ENCODE measurements at places on chromosomes 12 and 14. TPM values are rescaled to one million over a fixed set of nuclear protein-coding genes. Genes with fewer than 3 reads are reported as not detected.

The ERBB3 gene
- 49.2 TPM for total RNA-seq

DNA sequence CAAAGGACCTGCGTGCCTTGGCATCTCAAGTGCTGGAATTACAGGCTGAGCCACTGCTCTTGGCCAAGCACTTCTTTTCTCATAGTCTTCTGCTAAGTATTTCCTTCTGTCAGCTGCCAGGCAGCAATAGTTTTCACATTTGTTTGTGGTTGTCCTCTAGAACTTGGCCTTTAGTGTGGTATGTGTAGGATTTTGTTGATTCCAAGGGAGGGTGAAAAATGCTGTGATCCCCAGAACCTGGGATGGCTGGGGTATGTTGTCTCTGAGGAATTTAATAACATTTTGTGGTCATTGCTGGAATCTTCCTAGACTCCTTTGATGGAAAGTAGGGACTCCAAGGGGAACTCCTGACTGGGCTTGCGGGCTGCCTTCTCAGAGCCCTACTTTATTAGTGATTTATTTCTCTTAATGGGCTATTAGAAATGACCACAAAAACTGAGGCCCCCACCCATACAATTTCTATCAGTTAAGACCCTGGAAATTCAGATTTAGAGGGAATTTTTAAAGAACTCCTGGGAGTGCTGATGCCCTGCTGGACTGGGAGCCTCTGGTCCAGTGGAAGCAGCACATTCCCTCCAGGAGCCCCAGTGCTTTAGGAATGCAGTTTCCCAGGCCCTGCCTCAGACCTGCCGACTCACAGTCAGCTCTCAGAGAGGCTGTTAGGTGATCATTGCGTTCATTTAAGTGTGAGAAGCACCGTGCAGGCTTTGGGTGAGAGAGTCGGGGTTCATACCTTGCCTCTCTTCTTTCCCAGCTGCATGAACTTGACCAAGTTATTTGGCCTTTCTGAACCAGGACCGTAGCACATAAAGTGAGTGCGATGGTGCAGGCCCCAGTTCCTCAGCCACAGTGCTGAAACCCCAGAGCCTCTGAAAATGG, 22.7 kb downstream of the TRAF3 start:
- H3K4me3 ChIP-seq, result no peak overlapping the region
- no peaks in the 10 kb centered on the region for H3K36me3 ChIP-seq
- H3K27me3 ChIP-seq, result no peaks in the 10 kb centered on the region
- no peak for DNase-seq
- H3K27ac ChIP-seq, result no peak overlapping the region

DNA sequence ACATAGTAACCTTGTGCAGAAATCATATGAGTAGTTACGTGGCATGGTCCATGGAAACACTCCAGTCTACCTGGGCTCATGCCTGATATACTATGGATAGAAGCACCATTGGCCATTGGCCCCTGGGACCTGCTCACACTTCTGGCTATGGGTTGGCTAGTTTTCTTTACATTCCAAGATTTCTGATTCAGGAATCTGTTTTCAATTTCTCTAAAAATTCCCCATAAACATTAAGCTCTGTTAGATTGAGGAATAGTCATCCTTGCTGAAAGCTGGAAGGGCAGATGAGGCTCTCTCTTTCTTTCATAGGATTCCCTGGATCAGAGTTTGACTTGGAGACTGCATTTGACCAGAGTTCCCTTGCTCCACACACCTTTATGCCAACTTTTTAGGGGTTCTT, 37.3 kb upstream of the RAP1B start:
- no peak overlapping the region for H3K4me3 ChIP-seq
- DNase-seq, result no peak
- H3K36me3 ChIP-seq, result no peaks in the 10 kb centered on the region
- no peak overlapping the region for H3K27ac ChIP-seq
- H3K27me3 ChIP-seq, result no peaks in the 10 kb centered on the region

- peaks cover 28% of the 10 kb centered on the region for H3K4me1 ChIP-seq
- H3K36me3 ChIP-seq, result peaks cover 3% of the 10 kb centered on the region
- H3K27ac ChIP-seq, result peak overlapping the region; percentile 83
- H3K27me3 ChIP-seq, result no peaks in the 10 kb centered on the region
- DNase-seq, result no peak
Observed at GRCh38 chr14:101721951-101722661, 39.4 kb upstream of the PPP2R5C start.

DNA sequence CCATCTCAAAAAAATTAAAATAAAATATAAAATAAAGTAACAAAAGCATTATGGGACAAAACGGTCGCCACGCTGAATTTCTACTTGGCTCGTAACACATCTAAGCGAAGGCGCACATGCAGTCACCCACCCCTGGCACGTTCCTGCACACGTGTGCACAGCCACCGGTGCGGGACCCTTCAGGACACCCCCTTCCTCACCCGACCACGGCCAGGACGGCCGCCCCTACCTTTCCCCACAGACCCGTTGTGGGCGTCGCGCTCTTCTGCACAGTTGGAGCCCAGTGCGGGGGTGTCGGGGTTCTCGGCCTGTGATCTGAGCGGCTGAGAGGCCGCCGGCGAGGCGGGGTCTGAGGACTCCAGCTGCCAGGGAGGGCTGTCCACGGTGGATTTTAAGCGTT, 44.4 kb upstream of the GPR68 start:
- no peak for DNase-seq
- H3K27ac ChIP-seq, result no peak overlapping the region
- H3K4me1 ChIP-seq, result no peaks in the 10 kb centered on the region
- peaks cover 66% of the 10 kb centered on the region for H3K36me3 ChIP-seq
- no peaks in the 10 kb centered on the region for H3K27me3 ChIP-seq
- H3K4me3 ChIP-seq, result no peak overlapping the region
